ENCODE measurements at places on chromosomes 1 and 21.

DNA sequence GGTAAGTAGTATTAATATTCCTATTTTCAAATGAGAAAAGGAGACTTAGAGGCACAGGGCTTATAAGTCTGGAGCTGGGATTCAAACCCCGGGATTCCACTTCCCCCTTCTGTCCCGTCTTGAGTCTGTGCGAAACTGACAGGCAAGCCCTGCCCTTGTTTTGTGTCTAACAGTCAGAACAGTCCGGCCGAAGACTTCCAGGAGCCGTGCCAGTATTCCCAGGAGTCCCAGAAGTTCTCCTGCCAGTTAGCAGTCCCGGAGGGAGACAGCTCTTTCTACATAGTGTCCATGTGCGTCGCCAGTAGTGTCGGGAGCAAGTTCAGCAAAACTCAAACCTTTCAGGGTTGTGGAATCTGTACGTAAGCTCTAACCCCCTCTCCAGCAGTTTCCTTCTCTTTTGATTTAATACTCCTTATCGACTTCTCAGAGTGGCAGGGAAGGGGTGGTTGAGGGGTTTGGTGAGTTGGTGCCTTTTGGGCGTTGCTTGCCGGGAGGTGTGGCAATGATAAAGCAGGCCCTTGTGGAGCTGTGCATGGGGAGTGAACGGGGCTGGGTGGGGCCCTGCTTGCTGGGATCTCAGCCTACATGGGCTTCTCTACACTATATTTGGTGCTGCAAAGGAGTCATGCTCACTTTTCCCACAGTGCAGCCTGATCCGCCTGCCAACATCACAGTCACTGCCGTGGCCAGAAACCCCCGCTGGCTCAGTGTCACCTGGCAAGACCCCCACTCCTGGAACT is 29.4 kb downstream of the IL6R start:
- peak; percentile 86 for DNase-seq

GRCh38 chr1:15197591-15198447 is 44.3 kb downstream of the TMEM51 start:
- DNase-seq: no peak

GRCh38 chr21:34276711-34277425 is 86.9 kb upstream of the KCNE2 start:
- no peak for DNase-seq

DNA sequence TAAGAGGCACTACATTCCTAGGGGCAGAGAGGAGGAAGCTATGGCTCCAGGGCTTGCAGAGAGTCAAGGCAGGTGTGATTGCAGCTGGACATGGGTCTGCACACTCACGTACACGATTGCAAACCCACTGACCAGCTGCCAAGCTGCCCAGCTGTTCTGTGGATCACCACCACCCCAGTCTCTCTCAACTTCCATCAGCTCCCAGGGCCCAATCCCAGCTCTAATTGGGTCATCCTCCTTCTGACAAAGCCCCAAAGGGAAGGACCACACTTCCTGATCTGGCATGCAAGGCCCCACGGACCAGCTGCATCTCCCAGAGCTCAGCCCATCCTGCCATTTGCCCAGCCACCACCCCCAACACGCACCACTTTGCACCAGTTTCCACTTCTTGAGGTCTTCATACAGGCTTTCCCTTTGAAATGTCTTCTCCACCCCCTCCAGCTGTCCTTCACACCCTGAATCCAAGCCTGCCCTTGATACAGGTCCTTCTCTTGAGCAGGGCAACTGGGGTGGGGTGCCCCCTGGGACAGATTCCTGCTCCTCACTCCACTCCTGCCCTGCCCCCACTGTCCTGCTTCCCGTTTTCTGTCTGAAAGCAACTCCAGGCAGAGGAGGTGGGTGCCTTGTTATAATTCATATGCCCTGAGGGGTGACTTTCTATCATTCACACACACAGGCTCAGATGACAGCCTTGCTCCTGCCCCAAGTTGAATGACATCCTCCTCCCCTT is 179.4 kb upstream of the EDN2 start:
- no peak for DNase-seq

- DNase-seq: no peak
Observed at GRCh38 chr1:157279802-157280140, 141.6 kb upstream of the ETV3 start.

DNA sequence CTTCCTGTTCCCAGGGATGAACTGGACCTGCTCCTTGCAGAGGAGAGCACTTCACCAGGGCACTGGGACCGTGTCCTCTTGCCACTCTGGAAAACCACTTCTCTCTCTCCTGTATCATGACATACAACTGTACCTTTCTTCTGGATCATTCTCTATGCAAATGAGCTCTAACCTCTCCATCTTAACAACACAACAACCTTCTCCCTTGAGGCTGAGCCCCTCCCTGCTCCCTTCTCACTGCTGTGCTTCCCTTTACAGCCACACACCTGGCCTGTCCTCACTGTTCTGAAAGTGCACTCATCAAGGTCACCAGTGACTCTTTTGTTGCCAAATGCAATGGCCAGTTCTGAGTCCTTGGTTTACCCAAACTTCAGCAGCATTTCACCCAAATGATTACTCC is 54.5 kb upstream of the MRPS6 start:
- DNase-seq: no peak

DNA sequence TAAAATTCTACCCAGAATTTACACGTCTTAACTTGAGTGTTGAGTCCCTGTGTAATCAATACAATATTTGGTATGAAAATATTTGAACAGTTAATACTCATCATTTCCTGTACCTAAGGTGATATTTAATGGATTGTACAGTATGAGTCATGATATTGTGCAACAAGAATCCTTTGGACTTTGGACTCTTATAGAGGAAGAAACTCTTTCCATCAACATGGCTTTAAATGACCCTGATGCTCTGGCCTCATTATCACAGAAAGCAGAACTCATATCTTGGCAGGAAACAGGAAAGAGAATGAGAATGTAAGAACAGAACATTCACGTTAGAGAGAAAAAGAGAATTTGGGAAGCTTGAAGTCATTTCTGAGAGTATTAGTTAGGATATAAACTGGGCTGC is 168.8 kb upstream of the B3GALT2 start:
- DNase-seq: no peak

- DNase-seq: no peak
Observed at GRCh38 chr1:153869486-153869885, 53.3 kb downstream of the GATAD2B start.

DNA sequence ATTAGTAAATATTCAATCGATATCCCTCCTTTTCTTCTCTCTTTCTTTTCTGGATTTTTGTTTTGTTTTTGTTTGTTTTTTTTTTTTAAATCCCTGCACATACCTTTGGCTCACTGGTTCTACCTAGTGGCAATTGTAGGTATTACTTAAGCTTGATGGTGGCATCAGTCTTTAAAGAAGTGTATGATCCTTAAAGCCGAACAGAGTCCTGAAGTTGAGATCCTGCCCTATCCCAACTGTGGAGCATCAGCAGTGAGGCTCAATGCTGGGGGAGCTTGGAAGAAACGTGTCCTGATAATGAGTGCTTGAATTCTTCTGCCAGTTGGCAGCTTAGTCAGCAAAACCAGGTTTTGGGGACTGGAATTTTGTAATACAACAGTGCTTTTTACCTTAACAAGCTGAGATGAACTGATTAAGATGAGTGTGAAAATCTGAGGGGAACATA is 60.8 kb downstream of the FASLG start:
- no peak for DNase-seq

DNA sequence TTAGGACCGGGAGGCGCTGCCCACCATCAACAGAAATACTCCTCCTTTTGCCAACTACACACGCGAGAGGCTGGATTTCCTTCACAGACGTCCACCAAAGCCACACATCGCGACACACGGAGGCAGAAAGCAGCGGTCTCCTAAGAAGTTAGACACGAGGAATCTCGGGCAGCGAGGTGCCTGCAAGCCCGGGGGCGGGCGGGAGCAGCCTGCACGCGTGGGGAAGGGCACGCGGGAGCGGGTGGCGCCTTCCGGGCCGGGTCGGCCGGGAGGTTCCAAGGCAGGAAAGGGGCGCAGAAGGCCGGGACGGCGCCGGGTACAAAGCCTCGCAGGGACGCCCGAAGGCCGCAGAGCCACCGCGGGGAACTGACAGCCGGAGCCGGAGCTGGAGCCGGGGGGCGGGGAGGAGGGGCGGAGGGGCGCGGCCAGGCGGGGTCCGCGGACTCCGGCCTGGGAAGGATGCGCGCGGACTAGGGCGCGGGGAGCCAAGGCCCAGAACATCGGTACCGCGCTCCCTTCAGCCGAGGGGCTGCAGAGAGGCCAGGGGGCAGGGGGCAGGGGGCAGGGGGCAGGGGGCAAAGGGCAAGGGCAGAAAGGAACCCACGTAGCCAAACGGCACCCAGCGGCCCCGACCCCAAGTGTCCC is 722 bp downstream of the NPHP4 start:
- DNase-seq: peak; percentile 54

DNA sequence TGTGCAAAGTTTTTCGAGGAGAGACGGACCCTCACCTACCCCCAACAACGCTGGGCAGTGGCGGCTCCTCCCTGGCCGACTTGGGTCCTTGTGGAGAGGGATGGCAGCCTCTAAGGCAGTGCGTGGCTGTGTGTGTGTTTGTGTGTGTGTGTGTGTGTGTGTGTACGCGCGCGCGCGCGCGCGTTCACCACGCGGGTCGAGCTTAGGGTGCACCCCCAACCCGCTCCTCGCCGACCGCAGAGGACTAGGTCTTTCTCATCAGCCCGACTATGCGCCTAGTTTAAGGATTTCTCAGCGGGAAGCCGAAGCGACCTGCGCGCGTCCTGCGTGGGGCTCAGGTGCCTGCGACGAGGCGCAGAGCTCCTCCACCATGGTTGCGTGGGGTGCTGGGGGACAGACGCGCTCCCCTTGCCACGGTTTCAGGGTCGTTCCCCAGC is 940 bp downstream of the SOX13 start:
- no peak for DNase-seq

GRCh38 chr1:242412921-242413320 is 111.6 kb downstream of the PLD5 start:
- no peak for DNase-seq

DNA sequence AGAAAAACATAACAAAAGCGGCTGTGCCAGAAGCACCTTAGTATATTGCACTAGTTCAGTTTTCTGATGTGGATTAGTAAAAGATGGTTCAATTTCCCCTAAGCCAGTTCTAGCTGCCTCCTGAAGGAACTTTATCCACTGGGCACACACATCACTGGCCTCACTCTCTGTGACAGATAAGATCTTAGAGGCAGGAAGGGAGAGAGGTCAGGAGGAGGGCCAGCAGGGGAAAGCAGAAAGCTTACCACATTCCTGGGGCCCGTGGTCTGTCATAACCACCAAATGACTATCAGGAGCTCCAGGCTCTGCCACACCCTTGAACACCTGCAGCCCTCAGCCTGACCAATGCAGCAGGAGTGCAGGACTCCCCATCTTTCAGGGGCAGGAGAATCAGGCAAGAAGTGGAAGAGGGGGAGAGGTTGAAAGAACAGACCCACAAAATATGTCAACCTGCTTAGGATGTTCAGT is 37.8 kb downstream of the LRRC71 start:
- no peak for DNase-seq

GRCh38 chr1:228316589-228317387 is 89.8 kb downstream of the TRIM11 start:
- DNase-seq: no peak

DNA sequence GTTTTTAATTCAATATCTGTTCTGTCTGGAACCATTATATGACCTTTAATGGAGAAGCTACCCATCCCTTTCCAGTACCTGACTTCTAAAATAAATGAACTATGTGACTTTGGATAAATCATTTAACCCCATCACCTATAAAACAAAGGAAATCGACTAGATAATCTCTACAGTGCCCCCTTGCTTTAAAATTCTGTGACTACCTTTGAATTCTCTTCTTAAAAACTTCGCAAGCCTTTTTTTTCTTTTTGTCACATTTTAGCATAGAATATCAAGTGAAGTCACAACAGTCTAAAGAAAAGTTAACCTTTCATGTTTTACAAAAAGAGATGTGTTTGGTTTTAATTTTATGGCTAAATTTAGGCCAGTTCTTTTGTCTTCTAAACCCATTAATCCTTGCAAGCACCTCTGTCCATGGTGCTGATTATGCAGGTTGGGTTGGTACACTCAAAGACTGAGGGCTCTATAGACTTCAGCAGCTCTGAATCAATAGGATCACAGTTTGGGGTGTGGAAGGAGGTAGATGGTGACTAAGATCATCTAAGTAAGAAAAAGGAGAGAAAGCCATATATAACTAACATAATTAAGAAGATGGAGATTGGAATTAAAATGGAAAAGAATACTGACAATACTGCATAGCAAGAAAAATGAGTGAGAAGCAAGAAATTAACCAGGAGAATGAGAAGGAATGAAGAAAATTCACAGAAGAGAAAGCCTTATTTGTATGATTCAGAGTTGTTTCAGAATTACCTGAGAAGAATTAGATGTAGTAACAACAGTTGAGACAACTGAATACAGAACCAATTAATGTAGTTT is 59.2 kb downstream of the TBX15 start:
- DNase-seq: no peak

DNA sequence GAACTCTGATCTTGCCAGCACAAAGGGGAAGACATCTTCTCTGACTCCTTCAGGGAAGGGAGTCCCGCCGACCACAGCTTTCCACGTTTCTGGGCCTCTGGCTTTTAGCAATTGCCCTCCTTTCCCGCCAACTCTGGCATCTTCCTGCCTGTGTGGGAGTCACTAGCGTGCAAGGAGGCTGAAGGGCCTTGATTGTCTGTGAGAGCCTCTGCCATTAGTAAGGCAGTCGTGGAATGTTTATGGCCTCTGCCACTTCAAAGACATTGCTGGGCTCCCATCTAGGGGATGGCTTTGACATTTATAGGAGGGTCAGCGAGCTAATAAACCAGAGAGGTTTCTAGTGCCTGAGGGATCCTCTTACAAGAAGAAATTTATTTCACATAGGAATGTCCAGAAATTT is 14.3 kb upstream of the PROK1 start:
- DNase-seq: no peak

GRCh38 chr1:150557813-150558212 is 8.6 kb downstream of the ADAMTSL4 start:
- DNase-seq: no peak

DNA sequence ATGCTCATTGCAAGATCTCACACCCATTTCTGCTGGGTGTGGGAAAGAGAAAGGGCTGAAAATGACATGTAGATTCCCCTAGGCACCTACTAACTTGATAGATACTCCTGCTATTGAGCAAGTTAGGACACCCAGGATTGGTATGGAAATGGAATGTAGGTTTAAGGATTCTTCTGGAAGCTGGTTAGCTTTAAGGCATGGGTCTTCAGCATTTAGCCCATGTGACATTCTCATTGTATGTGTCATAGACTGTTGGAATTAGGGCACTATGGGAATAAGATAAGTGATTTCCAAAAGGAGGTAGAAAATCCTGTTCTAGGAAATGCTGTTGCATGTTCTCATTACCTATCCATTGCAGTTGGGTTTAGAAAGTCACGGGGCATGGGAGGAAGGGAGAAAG is 76.2 kb downstream of the DISC1 start:
- DNase-seq: no peak
